ENCODE measurements at places on chromosomes 6 and 20. TPM values are rescaled to one million over a fixed set of nuclear protein-coding genes. Genes with fewer than 3 reads are reported as not detected.

Gene RCAN2
- total RNA-seq: 7.5 TPM

Gene ASIP
- not detected for total RNA-seq

Gene NT5DC1
- total RNA-seq: 1.9 TPM

Gene LRRN4
- total RNA-seq: not detected

Gene KCNB1
- 14.4 TPM for total RNA-seq

Gene FAM209B
- total RNA-seq: not detected

Gene ADGRF5
- 11.3 TPM for total RNA-seq

Gene ERGIC3
- 186 TPM for total RNA-seq

Gene PLEKHG1
- total RNA-seq: 9.4 TPM

Gene GMPR
- total RNA-seq: 0.63 TPM

Gene KIF25
- total RNA-seq: not detected

All from parietal lobe (tissue), 2 donors.